ENCODE measurements at places on chromosomes 7 and 10. TPM values are rescaled to one million over a fixed set of nuclear protein-coding genes. Genes with fewer than 3 reads are reported as not detected.

- DNase-seq: no peak
Observed at GRCh38 chr10:21170216-21170615, 273.1 kb upstream of the NEBL start.

DNA sequence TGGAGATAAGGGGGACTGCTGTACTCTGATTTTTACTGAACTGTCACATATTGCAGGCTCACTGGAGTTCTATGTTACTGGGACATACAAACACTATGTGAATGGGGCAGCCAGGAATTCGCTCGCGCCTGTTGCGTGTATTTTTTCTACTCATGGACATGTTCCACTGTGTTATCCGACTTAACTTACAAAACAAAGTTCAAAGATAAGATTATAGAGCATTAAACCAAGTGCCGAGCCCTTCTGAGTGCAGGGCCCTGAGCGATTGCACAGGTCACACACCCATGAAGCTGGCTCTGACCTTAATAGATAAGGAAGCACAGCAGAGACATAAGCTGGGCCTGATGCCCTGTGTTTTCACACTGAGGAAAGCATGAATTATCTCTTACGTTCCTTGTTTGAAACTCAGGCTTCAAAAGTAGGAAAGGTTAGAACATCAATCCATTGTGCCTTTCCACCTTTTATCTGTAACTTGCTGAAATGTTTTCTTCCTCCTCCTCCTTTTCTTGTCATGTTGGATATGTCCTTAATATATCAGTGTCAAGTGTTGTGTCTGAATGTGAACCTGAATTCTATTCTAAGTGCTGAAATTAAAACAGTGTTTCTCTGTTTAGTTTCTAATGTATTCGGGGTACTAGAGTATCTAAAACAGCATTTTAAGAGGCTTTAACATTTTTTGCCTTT lies 273.8 kb downstream of the AUTS2 start:
- no peak for DNase-seq

- DNase-seq: no peak
Observed at GRCh38 chr7:31982962-31983361, 87.2 kb downstream of the PDE1C start.

DNA sequence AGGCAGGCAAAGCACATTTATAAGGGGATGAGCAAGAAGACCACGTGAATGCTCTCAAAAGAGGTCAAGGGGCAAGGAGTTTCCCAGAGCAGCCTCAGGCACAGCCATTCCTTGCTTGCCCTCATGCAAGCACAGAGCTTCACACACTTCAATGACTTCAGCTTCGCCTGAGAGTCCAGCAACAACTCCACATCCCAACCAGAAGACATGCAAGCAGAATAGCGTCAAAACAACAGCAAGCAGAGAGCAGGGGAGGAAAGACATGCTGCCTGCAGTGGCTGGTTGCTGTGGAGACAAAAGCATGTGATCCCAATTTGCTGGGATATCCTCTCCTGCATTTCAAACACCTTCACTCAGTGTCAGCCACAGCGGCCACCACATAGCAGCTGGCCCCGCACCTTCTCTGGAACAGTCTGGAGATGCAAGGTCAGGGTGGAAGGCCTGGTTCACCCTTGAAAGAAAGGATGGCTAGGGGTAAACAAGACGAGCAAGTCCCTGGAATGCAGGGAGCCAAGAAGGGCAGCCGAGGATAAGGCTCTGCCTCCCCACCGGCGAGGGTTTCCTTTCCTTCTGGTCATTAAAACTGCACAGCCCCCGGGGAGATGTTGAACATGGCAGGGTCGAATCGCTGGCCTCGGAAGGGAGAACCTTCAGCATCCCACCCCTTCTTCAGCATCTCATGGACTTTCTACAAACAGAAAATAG lies 60.2 kb upstream of the CAMK2B start:
- DNase-seq: no peak

DNA sequence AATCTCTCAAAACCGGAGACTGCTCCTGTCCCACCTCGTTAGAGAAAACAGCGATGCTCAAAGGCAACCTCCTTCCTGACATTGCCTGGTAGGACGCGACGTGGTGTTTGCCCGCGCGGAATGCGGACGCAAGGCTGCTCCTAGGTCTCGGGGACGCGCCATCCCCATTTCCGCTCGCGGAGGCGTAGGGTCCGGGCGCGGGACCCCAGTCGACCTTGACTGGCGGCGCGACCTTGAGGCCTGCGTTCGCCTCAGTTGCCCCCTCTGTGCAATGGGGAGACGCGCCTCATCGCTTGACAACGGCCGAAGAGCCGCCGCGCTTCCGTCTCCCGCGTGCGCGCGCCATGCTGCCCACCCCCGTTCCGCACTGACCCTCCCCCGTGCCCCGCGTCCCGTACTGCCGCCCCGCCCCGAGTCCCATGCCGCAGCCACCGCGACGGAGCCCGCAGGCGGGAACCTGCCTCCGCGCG lies 412 bp upstream of the PPIA start:
- DNase-seq: no peak

DNA sequence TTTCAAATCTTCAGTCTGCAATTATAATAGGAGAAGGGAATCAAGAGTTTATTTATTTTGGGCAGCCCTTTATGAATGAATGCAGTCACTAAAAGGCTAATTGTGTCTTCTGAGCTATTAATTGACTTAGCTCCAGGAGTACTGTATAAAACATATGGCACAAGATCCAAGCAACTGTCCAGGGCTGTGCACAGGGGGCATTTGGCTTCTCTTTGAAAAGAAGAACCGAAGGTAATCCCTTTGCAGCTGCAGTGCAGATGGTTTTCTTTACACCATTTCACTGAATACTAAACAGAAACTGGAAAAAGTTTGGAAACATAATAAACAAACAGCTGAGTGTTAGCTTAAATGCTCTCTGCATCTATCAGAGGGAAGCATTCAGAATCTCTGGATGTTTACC lies 282.6 kb upstream of the LRRN3 start:
- DNase-seq: no peak

DNA sequence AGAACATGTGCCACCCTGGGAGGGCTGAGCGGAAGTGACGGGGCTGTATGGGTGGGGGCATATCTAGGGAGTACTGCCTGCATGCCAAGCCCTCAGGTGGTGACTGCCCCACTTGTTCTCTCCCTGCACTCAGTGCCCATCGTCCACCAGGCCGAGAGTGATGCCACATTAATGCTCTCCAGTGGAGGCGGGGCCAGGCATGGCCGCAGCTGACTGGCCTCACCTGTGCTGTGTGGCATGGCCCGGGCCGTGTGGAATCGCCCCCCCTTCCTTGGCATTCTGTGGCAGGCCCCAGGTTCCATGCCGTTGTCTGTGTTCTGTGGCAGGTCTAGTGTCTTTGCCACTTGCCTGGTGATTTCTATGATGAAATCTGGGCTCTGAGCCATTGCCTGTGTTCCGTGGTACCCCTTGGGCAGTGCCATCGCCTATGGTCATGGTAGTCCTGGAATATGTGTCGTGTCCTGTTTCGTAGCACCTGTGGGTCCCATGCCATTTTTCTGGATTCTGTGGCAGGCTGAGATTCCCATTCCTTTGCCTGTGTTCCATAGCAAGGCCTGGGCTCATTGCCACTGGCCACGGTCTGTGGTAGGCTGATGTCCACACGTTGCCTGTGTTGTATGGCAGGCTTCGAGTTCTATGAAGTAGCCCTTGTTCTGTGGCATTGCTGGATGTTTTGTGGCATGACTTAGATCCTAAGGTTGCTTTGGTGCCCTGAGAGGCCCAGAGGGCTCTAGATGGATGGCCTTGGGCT lies 8.9 kb downstream of the FLNC start:
- DNase-seq: no peak

- DNase-seq: no peak
Observed at GRCh38 chr7:75531359-75531821, 39.3 kb downstream of the SPDYE5 start.

DNA sequence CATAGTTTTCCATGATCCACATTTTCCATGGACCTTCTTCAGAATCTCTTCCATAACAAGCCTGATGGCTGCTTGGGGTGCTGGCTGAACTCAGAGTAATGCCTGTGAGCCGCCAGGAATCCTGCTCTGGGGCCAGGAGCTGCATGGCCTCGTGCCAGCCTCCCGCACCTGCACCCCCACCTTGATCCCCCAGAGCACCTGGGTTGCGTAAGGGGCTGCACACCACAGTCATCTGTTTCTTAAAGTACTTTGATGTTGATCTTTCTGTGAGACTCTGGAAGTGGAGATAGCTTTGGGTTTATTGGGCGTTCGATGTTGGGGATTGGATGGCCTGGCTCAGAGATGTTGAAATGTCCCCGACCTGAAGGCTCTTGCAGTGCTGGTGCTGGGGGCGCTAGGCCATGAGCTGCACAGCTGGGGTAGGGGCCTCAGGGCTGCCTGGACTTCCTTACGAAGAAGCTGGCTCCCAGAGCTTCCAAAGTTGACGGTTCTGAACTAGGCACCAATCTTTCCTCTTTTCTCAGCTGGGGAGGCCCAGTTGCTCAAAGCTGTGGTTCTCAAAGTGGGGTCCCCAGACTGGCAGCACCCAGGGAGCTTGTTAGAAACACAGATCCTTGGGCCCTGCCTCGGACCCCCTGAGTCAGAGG lies 534.0 kb downstream of the DNAJB6 start:
- DNase-seq: no peak

- DNase-seq: no peak
Observed at GRCh38 chr10:72483471-72483870, 128.8 kb upstream of the DNAJB12 start.

DNA sequence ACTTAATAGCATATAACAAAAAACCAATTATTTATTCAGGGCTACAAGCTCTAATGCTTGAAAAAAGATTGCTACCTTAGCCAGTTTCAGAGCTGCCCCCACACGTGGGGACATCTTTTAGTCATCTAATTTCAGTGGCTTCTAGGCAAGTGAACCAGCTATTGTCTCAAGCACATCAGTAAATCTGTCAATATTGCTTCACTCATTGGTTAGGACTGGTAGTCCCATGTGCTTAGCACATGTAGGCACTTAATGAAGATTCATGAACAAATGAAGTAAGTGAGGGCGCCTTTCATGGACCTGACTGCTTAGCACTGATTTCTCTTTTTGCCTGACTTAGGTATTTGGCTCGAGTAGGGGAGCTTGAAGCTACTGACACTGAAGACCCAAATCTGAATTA lies 19.6 kb downstream of the ENTPD7 start:
- no peak for DNase-seq

GRCh38 chr10:124538706-124539105 lies 77.1 kb downstream of the LHPP start:
- DNase-seq: no peak

DNA sequence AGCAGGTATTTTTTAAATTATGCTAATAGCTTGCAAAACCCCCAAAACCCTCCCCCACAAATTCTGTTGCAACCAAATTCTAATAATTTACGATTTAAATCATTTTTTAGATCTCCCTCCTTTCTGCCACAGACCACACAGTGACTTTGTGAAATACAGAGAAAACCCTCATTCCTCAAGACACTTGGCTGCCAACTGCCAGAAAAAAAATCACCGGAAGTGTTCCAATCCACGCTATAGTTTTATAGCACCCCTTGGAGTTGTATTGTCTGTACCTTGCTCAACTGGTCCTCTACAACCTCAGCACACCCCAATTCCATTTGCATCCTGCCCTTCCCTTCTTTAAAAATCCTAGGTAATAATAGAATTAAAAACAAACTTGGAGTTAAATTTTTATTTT lies 560.1 kb downstream of the PARD3 start:
- DNase-seq: no peak

GRCh38 chr10:131983780-131984179 lies 2.1 kb upstream of the BNIP3 start:
- DNase-seq: no peak

DNA sequence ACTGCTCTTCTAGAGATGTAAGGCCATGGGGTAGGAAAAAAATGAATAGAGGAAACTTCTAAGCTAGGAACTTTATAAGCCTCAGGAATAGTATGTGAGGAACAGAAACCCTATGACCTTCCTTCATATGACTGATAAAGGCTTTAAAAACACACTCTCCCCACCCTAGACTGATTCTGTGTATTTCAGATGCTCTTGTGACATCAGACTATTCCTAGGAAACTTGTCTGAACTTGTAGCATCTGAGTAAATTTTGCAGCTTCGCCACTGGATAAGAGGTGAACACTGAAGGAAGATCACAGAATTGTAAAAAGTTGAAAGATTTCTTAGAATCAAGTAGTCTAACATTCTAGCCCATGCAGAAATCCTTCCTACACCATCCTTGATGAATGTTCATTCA lies 31.0 kb upstream of the CBLL1 start:
- DNase-seq: no peak

DNA sequence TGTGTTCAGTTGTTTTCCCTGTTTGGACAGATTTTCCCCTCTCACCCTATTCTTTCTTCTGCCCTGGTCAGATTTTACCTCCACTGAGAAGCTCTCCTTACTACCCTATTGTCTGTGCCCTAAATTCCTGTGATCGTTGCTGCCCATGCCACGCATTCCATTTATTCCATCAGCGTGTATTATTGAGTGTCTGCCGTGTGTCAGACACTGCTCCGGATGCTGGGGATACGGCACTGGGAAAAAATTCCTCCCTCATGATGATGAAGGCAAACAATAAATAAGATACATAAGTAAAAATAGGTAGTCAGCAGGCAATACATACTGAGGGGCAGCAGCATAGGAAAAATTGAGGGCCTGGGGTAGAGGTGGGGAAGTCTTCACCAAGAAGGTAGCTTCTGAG lies 86.8 kb downstream of the FANK1 start:
- no peak for DNase-seq

GRCh38 chr7:139854124-139854511 lies 25.1 kb downstream of the TBXAS1 start:
- DNase-seq: no peak

GRCh38 chr10:119991816-119992215 lies 99.3 kb downstream of the SEC23IP start:
- DNase-seq: no peak

- DNase-seq: no peak
Observed at GRCh38 chr7:90266808-90267207, 21.8 kb downstream of the CFAP69 start.

DNA sequence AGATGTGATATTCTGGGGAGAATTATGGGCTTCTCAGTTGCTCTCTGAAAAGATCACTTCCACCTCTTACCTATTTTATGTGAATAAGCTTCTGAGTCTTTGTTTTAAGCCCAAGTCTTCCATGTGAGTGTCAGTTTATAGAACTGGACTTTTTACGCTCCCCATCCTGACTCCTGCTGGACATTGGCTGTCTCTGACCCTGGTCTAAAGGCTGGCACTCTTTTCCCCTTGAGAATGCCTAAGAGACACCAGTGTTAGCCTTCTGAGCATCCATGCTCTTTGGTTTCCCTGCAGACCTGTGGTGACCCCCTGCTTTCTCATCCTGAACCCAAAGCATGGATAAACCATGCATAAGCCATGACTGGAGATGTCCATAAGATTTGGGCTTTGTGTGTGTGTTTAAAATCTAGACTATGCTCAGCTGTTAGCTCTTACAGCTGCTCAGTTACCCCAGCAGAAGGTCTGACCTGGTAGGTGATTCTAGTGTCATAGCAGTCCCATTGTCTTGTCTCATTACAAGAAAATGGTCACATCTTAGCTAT lies 148.6 kb upstream of the IMMP2L start:
- no peak for DNase-seq

The EBLN1 gene
- not detected for polyA plus RNA-seq

The PTN gene
- polyA plus RNA-seq: not detected

The NKX6-2 gene
- not detected for polyA plus RNA-seq

The ARHGEF35 gene
- polyA plus RNA-seq: 2.8 TPM

The SMC3 gene
- polyA plus RNA-seq: 85.7 TPM

All from naive B cell (primary cell).